ENCODE measurements at places on chromosomes 5 and 9.

DNA sequence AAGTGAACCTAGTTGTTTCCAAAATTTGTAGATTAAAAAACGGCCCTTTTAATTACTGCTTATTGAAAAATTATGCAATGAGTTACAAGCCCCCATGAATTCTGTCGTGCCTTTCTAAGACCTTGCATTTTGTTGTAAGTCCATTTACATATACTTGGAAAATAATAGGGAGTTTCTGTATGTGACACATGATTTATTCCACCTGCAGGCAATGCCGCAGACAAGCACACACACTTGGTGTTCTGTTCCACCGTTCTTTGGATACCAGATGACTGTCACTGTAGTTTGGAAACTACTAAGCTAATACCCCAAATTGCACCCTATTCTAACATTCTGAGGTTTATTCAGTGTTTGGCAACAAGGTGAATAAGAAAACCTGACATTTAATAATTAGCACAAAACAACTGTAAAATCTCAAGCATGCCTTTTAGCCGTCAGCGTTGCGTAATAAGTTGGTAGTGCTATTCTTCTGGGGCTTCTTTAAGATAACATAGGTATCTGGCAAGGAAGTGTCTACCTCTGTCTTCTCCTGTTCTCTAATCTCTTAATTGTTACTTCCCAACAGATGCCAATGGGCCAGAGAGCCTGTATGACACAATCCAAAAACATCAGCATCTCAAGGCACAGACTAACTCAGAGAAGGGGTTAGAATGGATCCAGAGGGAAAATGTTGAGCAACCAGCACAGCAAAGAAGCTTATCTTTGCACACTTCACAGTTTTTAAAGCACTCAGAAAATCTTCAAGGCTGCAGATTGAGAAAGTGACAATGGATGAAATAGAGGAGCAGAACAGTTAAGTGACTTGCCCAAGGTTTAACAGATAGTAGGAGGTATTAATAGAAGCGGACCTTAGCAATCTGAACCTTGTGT lies 48.2 kb upstream of the DPYSL3 start:
- no peak for DNase-seq
- H3K36me3 ChIP-seq = no peaks in the 10 kb centered on the region
- no peak overlapping the region for H3K4me3 ChIP-seq
- H3K27ac ChIP-seq = no peak overlapping the region

- peak overlapping the region; percentile 95 for H3K4me3 ChIP-seq
- DNase-seq = peak; percentile 61
- H3K36me3 ChIP-seq = peaks cover 7% of the 10 kb centered on the region
Measured at GRCh38 chr5:81749561-81750307, 1.2 kb downstream of the SSBP2 start.

DNA sequence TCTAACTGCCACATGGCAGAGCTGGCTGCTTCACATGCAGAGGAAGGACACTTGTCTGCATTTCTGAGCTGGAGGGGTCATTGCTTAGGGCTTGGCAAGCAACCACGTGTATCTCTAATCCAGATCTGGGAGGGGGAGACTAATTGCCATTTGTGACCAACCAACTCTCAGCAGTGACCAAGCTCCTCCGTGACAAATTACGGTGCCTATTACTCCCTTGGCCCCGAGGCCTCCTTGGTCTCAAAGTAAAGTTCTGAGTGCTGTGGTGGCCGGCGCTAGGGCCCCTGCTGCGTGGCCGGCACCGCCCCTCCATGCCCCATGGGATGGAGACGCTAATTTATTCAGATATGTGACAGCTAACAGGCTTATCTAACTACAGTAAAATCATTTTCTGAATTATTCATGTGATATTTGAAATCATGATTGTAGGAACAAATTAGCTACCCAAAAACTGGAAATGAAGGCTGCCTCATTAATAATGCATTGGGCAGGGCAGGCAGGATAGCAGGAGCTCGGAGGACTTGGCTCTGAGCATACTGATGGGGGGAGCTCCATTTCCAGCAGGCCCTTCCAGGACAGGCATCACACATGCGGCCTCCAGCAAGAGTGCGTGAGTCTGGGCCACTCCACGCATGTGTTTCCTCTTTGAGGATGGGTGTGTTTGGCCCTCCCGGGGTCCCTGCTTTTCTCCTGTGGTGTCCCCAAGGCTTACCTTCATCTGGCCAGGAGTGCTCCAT lies 67.7 kb downstream of the C5orf15 start:
- no peak overlapping the region for H3K27ac ChIP-seq
- DNase-seq = no peak
- H3K36me3 ChIP-seq = no peaks in the 10 kb centered on the region

DNA sequence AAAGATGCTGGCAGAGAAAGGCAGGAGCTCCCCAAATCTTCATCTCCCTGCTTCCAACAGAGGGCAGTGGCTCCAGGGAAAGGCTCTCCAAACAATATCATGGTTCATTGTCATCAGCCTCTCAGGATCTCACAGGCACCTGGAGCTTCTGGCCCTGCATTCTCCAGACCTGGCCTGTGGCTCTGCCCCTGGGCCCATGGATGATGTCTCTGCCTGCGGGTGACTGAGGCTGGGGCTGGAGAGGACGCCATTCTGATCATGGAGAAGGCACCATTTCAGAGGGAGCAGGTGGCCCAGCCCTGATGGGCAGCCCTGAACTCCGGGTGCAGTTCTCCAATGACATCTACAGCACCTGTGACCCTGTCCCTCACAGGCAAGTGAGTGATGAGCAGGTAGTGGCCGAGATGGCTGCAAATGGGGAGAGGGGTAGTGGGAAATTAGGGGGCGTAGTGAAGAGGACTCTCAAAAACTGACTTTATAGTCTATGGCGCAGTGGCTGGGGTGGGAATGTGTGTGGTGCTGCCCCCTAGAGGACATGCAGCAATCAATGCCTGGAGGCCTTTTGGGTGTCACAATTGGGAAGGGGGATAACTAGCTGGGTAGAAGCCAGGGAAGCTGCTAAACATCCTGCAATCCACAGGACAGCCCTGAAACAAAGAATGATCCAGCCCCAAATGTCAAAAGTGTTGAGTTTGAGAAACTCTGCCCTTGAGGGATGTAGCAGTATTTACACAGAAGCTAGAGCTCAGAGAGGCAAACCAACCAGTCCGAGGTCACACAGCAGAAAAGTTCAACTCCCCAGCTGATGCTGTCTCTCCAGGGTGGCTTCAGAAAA lies 3.2 kb downstream of the SH3PXD2B start:
- no peaks in the 10 kb centered on the region for H3K36me3 ChIP-seq
- H3K4me3 ChIP-seq = no peak overlapping the region
- H3K4me1 ChIP-seq = peaks cover 13% of the 10 kb centered on the region
- no peak for DNase-seq
- peaks cover 47% of the 10 kb centered on the region for H3K27me3 ChIP-seq
- H3K27ac ChIP-seq = no peak overlapping the region

DNA sequence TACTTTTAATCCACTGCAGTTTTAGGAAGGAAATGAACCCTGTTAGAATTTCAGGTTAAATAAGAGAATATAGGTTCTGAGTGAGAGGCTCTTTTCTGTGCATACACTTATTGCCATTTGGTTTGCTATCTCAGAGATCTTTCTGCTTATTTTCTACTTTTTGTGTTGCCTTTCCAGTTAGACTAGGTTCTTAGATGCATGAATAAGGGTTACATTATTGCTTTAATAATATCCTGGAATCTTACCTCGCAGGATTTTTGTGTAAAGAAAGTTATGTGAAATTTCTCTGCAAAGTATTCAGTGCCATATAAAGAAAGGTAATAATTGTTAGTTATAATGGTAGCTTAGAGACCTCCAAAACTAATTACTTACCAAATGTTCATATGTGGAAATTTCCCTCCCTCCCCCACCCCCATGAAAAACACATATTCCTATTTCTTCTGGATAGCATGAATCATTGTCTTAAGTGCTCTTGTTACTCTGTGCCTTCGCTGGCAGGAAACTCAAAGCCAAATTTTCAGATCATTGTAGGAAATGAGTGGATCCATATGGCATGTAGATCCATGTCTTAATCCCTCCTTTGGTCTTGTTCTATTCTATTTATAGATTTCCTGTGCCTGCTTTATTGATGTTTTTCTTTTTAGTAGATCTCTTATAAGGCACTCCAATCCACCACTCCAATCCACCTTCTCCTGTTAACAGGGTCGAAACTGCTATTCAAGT lies 2.7 kb upstream of the APBA1 start:
- H3K4me1 ChIP-seq = peaks cover 18% of the 10 kb centered on the region
- no peak overlapping the region for H3K27ac ChIP-seq
- H3K36me3 ChIP-seq = no peaks in the 10 kb centered on the region
- H3K27me3 ChIP-seq = peaks cover 27% of the 10 kb centered on the region
- no peak for DNase-seq

DNA sequence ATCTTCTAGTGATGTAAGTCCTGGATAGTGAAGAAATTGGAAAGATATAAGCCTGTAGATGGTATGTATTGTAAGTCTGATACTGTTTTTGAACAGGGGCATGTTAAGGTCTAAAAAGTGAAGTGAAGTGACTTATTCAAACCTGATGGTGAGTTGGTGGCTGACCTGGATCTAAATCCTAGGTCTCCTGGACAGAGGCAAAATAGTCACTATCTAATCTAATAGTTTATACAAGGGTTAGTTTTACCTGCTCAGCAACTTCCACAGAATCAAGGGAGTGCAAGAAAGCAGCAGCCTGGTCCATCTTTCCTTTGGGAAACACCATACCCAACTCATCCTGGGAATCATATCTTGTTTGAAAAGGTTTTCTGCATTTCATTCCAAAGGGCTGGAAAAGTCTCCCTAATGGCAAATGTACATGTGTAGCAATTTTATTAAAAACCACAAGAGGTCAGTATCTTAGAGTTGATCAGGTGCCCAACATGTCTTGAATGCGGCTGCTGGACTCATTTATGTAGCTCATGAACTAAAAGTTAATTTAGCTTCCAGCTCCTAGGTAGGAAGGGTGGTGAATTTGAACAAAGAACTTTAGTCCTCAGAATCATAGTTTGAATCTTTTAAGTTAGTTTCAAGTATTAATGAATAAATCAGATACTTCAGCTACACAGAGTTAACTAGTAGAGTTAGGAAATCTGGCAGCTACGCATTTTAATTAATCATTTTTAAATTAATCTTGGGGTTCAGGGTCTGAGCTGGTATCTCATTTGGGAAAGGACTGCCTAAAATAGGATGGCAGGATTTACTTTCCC lies 26.0 kb downstream of the SKP2 start:
- no peak overlapping the region for H3K27ac ChIP-seq
- H3K4me1 ChIP-seq = peaks cover 4% of the 10 kb centered on the region
- H3K27me3 ChIP-seq = no peaks in the 10 kb centered on the region
- no peak overlapping the region for H3K4me3 ChIP-seq

DNA sequence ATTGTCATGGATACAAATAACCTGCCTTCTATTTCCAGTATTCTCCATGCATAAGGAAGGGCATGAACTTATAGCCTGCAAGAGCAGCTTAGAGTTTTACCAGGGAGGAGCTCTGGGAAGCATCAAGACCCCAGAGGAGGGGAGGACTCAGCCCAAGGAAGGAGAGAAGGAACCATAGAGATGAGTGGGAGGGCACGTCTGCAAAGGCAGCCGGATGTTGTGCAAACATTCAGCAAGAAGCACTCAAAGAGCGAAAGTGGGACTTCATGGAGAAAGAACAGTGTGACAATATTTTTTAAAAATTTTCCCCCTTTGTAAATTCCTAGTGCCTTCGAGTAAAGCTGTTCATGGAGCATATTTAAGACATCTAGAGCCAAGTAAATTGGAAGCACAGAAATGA lies 270.1 kb upstream of the PTGER4 start:
- no peaks in the 10 kb centered on the region for H3K36me3 ChIP-seq
- H3K4me1 ChIP-seq = peaks cover 52% of the 10 kb centered on the region
- DNase-seq = no peak

DNA sequence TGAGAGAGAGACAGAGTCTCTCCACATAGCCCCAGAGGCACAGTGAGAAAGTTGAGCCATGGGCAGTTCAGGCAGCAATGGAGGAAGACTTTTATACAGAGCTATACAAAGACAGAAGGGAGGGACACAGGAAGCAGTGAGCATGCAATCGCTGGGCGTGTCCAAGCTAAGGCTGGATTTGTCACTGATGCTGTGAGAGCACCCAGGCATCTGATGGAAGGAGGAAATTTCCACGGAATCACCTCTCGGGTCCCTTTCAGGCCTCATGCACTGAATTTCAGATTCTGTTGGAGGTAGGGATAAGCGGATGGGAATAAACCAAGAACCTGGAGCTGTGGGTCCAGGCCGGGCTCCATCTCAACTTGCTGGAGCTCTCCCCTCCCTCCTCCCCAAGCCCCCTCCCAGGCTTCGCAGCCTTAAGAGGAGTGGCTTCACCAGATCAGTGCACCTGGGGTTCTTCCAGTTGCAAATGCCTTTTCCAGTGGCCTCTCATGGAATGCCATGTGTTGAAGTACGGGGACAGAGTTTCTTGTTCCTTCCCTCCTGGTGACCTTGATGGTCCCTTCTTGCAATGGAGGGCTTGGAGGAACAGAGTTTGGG lies 114.8 kb upstream of the ALDH1B1 start:
- peaks cover 4% of the 10 kb centered on the region for H3K27me3 ChIP-seq
- DNase-seq = no peak
- no peak overlapping the region for H3K4me3 ChIP-seq
- H3K4me1 ChIP-seq = no peaks in the 10 kb centered on the region

GRCh38 chr9:4514252-4515128 lies 24.2 kb downstream of the SLC1A1 start:
- DNase-seq = no peak
- H3K4me3 ChIP-seq = no peak overlapping the region
- H3K4me1 ChIP-seq = no peaks in the 10 kb centered on the region
- no peak overlapping the region for H3K27ac ChIP-seq
- H3K27me3 ChIP-seq = no peaks in the 10 kb centered on the region
- no peaks in the 10 kb centered on the region for H3K36me3 ChIP-seq

- no peaks in the 10 kb centered on the region for H3K27me3 ChIP-seq
- no peak for DNase-seq
- no peaks in the 10 kb centered on the region for H3K36me3 ChIP-seq
- H3K4me3 ChIP-seq = no peak overlapping the region
Measured at GRCh38 chr5:123700624-123701287, 188.8 kb downstream of the CSNK1G3 start.

DNA sequence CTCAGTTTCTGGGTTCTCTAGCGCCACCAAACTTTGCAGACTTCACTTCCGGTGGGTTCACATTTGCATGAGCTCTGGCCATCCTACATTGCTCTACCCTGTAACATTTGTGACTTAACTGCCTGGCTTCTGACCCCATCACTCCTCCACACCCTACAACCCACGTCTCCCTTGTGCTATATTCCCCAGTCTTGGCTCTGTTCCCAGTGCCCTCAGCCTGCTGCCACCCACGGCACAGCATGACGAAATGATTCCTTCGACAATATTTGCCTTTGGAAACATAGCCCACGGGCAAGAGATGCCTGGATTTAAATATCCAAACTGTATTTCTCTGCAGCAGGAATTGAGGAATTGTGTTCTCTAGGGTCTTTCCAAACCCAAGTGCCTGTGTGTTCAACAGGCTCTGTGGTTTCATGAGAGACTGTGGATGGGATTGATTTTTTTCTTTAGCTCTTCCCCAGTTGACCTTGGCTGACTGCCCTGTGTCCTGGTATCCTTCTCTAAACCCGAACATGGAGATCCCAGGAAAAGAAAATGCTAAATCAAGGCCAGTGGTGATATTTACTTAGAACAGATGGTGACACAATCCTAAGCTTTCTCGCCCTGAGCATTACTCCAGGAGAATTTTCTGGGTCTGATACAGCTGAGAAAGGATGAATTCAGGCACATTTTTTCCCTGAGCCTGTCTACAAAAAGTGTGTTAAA lies 44.4 kb upstream of the GRIA1 start:
- no peaks in the 10 kb centered on the region for H3K27me3 ChIP-seq
- H3K36me3 ChIP-seq = no peaks in the 10 kb centered on the region
- no peak overlapping the region for H3K4me3 ChIP-seq
- DNase-seq = no peak
- no peak overlapping the region for H3K27ac ChIP-seq

Measured in activated B cell treated with CpG ODN at 0.5 μM for 24 hours (primary cell).